ENCODE measurements at places on chromosomes 3 and 15.

DNA sequence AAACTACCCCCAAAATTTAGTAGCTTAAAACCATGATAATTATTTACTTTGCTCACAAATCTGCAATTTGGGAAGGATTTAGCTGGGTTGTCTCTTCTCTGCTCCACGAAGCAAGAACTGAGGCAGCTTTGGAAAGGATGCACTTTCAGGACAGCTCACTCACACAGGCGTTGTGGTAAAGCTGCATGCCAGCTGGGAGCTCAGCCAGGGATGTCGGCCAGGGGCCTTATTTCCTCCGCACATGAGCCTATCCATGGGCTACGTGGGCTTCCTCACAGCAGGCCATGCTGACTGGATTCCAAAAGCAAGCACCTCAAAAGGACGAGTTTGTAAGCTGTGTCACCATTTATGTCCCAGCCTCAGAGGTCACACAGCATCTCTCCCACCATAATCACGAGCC lies 301.3 kb upstream of the IGF1R start:
- DNase-seq, result no peak

DNA sequence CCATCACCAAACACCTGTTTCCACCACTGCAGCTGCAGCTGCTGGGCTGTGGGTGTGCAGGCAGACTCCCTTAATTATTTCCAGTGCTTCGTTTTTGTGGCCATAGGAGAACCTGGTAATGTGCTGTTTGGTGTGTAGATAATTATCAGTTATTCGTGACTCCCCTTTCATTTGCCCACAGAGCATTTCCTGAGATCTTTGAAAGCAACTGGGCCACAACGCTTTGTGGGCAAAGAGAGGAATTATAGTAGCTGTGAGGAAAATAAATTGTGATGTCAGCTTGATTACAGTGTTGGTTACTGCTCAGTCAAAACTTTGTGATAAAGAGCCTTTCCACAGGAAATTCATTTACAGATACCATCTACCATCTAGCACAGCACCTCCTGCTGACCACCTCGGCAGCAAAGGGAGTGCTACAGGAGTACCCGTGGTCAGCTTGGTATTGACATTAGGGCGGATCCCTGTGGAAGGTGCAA lies 193.3 kb upstream of the SLCO3A1 start:
- DNase-seq, result no peak

- no peak for DNase-seq
Measured at GRCh38 chr3:28134792-28135375, 106.5 kb upstream of the CMC1 start.

DNA sequence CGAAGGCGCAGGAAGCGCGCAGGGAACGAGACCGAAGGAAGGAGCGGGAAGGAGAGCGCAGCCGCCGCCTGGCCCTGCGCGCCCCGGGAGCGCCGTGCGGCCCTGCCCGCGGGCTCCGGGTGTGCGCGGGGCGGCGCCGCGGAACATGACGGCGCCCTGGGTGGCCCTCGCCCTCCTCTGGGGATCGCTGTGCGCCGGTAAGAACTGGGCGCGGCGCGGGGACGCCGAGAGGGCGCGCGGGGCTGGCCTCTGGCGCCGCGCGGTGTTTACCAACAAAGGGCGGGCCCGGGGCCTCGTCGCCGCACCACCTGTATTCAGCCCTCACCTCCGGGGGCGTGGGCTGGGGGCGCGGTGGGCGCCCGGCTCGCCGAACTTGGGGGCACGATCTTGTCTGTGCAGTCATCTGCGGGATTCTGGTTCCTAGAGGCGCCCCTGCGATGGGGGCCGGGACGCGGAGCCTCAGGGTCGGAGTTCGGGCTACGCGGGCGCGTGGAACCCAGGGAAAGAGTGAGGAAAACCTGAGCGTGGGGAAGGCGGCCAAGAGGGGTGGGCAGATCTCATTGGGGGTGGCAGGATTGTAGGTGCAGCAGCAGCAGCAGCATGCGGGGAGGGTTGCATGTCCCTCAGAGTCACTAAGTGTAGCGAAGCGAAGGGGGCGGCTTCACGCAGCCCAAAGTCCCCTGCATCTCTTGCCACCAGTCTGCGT lies 641 bp downstream of the ACVR2B start:
- peak; percentile 77 for DNase-seq

DNA sequence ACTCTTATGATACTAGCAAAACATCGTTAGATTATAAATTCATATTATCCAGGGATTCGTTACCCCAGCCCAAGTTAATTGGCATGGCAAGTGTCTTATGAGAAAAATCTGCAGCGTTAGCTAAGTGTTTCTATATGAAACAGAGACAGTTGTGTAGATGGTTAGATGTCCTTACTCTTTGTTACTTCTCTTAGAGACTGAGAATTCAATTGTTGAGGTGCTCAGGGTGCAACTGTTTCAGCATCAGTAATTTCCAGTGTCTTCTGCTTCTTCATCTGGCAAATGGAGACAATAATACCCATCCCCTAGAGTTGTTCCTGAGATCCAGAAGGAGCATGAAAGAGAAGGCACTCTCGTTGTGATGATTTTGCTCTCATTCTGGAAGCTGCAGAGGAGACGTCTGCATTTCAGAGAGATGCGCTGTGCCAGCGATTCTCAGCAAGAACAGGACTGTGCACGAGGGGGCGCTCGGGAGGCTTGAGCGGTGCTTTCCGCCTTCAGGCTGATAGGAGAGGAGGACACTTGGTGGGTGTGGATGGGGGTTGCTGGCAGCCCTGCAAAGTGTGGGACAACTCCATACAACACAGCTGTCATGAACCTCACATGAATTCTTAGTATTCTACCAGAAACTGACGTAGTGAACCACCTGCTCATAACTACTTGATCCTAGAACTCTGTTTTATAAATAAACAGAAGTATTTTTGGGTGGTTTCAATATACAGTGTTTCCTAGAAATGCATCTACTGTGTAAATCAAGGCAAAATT lies 39.7 kb upstream of the SPSB4 start:
- DNase-seq, result peak; percentile 92

- no peak for DNase-seq
Measured at GRCh38 chr3:126914226-126914625, 68.7 kb upstream of the PLXNA1 start.

- DNase-seq, result peak; percentile 75
Measured at GRCh38 chr3:169661361-169662131, 2.0 kb downstream of the MECOM start.

DNA sequence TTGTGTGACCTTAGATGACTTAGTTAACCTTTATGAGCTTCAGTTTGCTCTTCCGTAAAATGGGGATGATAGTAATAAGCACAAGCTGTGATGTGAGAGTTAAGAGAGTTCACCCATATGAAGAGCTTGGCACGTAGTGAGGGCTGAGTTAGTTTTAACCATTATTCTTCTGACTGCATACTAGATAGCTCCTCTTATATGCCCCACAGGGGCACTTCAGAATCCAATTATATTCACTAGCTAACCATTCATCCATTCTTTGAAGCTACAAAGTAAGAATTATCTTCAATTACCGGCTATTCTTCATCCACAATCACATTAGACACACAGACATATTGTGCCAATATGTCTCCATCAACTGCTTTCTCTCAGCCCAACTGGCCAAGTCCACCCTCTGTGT lies 159.0 kb upstream of the STT3B start:
- DNase-seq, result no peak

- DNase-seq, result no peak
Measured at GRCh38 chr3:13239467-13239760, 166.2 kb upstream of the IQSEC1 start.

DNA sequence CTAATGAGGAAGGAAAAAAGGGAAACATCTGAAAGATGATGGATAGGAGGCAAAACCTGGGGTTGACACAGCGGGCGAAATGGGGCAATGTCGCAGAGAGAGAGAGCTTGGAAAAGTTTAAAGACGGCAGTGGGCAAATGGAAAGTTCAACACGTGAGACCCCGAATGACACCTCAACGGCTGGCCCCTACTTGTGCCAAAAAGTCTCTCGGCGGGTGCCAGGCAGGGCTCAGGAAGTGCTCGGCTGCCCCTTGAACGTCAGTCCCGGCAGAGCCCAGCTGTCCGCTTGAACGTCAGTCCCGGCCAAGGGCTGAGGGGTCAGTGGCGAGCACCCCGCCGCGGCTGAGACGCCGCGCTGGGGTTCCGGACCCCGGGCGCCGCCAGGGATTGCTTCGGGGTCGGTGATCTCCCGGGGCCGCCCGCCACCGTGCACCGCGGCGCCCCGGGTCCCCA lies 658 bp downstream of the EOGT start:
- DNase-seq, result peak; percentile 64

GRCh38 chr3:179672918-179673317 lies 20.1 kb downstream of the USP13 start:
- DNase-seq, result no peak

GRCh38 chr3:58880182-58880581 lies 169.6 kb downstream of the CFAP20DC start:
- no peak for DNase-seq

- DNase-seq, result no peak
Measured at GRCh38 chr3:21665444-21666100, 85.4 kb downstream of the ZNF385D start.

GRCh38 chr3:64627471-64628321 lies 60.1 kb downstream of the ADAMTS9 start:
- DNase-seq, result no peak

DNA sequence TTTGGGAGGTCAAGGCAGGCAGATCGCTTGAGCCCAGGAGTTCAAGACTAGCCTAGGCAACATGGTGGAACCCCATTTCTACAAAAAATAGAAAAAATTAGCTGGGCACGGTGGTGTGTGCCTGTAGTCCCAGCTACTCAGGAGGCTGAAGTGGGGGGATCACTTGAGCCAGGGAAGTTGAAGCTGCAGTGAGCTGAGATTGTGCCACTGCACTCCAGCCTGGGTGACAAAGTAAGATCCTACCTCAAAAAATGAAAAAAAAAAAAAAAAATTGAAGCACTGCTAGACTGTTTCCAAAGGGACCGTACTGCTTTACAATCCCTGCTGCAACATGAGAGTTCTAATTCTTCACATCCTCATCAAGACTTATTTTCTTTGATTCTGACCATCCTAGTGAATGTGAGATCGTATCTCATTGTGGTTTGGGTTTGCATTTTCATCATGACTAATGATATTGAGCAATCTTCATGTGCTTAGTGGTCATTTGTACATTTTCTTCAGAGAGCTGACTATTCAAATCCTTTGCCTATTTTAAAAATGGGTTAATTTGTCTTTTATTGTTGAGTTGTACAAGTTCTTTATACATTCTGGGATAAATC lies 10.8 kb downstream of the CMTM8 start:
- DNase-seq, result peak; percentile 2

DNA sequence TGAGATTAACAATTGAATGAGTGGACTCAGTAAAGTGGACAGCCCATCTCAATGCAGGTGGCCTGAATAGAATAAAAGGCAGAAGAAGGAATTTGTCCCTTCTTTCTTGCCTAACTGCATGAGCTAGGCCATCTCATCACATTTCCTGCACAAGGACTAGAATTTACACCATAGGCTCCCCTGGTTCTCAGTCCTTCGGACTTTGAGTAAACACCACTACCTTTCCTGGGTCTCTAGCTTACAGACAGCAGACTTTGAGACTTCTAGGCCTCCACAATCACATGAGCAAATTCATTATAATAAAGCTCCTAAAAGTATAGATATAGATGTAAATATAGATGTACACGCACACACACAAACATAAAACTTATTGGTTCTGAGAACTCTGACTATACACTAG lies 28.3 kb downstream of the MTHFS start:
- no peak for DNase-seq

DNA sequence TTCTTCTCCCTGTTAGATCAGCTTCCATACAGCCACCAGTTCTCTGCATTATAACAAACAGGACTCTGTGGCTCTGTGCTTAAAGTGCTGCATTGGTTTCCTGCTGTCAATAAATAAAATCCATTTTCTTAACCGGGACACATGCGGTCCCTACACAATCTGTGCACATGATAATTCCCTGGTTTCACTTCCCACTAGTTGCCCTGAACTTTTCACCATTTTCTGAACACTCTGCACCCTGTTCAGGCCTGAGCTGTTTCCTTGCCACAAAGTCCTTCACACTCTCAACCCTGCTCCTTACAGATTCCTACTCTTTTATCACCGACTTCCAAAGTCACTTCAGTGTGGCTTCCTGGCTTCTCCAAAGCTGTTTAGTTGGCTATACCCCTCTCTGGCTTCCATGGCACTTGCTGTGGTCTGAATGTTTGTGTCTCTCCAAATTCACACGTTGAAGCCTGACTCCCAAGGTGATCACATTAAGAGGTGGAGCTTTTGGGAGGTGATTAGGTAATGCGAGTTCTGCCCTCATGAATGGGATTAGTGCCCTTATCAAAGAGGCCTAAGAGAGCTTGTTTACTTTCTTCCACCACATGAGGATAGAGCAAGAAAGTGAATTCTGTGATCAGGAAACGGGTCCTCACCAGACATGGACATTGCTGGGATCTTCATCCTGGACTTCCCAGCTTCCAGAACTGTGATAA lies 233.4 kb downstream of the CHST2 start:
- no peak for DNase-seq

GRCh38 chr3:188239577-188239976 lies 85.6 kb downstream of the LPP start:
- DNase-seq, result no peak

DNA sequence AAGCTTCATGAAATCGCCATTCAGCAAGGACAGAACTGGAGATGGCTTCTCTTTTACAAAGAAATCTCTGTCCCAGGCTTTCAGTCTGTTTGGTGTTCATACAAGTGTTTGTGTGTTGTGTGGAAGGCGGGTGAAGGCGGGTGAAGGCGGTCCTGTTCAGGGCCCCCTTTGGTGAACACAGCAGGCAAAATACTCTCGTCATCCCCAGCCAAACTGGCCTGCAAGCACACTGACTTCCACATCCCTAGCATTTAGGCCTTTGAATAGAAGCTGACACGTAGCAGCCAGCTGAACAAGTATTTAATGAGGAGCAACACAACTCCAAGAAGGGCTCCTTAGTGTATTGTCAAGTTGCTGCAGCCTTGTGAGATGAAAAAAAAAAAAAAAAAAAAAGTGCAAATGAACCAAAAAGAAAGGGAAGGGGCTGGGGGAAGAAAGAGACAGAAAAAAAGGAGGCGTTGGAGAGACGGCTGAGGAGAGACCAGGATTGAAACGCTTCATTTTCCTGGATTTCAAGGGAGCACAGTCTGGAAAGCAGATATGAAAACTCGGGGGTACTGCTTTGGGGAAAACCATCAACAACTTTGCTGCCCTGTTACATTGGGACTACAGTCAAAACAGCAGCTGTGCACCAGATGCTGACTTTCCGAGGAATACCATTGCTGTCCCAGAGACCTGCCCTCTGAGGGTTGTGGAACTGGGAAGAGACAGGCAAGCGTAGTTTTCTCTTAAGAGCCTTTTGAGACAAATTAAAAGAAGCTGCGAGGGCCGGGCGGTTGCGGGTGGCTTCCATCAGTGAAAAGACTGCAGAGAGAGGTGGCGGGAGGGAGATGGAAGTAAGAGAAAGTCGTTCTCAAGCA lies 74.6 kb downstream of the TGFBR2 start:
- no peak for DNase-seq

GRCh38 chr15:28981921-28982320 lies 96.1 kb downstream of the APBA2 start:
- DNase-seq, result no peak

- no peak for DNase-seq
Measured at GRCh38 chr3:49657208-49657915, 16.8 kb upstream of the APEH start.
